K562 (cell line): ENCODE measurements at places on chromosomes 11 and 22. TPM values are rescaled to one million over a fixed set of nuclear protein-coding genes. Genes with fewer than 3 reads are reported as not detected.

DNA sequence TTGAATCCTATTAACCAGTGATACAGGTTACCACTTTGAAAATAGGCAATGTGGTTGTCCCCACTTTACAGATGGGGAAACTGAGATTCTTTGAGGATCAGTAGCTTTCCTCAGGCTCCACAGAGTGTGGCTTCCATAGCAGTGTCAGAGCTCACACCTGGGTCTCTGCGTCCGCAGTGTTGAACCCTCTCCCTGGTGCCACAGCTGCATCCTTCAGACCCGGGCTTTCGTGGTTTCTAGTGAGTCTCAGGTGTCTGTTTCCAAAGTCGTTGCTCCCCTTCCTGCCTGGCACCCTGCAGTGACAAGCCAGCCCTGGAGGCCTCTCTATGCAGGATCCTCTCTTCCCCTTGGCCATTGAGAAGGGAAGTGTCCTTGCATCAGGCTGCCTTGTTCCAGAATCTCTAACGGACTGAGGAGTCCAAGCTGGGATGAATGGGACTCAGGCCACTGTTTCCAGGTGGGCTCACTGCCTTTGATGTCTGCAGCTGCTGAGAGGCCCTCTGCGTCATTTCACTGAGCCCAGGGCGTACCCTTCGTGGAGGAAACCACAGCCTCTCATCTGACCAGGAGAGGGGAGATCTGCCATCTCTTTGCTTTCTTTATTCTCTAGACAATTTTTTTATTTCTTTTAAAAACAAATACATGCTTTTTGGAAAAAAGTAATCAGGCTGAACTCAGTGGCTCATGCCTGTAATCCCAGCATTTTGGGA, 48.4 kb upstream of the MICAL2 start:
- DNase-seq: no peak

DNA sequence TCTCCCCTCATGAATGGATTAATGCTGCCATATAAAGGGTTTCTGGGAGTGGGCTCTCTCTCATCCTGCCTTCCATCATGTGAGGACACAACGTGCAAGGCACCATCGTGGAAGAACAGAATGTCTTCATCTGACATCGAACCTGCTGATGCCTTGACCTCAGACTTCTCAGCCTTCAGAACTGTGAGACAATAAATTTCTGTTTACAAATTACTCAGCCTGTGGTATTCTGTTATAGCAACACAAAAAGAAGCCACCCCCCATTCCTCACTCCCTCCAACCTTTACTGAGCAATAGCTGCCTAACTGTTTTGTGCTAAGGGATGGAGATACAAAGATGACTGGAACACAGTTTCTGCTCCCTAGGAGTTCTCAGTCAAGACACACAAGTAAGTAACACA, 106.1 kb upstream of the PLET1 start:
- no peak for DNase-seq

DNA sequence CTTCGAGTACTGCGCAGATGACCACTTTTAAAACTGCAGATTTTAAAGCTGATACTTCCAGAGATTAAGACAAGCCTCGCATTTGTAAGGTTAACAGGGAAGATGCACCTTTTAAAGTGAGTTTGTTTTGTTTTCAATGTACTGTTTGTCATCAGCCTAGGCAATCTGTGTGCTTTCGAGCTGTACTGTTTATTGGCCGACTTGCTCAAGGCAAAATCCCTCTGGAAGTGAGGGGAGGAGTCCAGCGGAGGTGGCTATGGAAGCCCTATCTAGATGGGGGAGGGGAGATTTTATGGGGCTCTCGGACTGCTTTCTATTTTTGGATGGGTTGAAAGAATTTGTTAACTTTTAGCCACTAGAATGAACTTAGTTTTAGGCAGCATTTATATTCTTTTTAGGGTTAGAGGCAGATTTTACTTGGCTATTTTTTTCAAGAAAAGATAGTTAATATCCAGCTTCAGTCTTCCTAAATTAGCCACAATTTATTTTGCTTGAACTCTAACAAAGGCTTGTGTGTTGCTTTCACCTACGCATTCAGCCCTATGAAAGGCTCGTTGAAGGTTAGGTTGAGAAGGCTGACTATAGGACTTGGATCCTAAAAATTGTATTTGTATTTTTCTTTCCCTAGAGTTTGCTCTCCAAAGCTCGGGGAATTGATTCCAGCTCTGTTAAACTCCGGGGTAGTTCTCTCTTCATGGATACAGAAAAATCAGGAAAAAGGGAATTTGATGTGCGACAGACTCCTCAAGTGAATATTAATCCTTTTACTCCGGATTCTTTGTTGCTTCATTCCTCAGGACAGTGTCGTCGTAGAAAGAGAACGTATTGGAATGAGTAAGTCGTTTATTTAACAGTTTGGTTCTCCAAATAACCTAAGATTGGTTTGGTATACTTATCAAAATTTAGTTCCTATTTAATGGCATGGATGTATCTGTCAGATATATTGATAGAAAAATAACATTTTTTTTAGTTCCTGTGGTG, 2.1 kb downstream of the WEE1 start:
- DNase-seq: peak; percentile 73

DNA sequence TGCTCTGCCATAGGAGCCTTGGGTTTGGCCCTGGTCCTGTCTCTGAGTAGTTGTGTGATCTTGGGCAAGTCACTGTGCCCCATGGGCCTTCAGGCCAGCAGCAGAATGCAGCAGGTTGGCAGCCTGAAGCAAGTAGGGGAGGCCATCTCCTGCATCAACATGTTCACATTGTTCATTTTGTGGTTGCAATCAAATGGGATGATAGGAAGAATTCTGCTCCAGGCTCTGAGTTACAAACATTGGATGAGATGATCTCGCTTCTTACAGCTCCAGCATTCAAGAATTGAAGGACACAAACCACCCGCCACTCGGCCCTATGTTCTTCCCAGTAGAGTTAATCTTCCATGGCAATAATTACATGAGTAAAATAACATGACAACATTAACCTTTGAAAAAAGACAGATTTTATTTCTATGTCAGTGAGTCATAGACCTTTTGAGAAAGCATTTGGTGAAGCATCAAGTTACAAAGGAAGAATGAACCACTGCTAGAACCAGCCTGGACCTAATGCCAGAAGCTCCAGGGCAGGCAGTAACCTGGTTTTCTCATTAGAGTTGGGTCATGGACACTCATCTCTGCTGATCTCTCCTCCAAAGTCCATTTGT, 308.3 kb upstream of the NCAM1 start:
- no peak for DNase-seq

The CHCHD10 gene
- polyA plus RNA-seq: 159 and 170 TPM in 2 replicates

GRCh38 chr11:66880496-66881450, 23.9 kb downstream of the LRFN4 start:
- DNase-seq: no peak

- no peak for DNase-seq
Measured at GRCh38 chr22:35394011-35394312, 6.0 kb upstream of the MCM5 start.

GRCh38 chr11:17719938-17720795, 796 bp downstream of the MYOD1 start:
- no peak for DNase-seq

DNA sequence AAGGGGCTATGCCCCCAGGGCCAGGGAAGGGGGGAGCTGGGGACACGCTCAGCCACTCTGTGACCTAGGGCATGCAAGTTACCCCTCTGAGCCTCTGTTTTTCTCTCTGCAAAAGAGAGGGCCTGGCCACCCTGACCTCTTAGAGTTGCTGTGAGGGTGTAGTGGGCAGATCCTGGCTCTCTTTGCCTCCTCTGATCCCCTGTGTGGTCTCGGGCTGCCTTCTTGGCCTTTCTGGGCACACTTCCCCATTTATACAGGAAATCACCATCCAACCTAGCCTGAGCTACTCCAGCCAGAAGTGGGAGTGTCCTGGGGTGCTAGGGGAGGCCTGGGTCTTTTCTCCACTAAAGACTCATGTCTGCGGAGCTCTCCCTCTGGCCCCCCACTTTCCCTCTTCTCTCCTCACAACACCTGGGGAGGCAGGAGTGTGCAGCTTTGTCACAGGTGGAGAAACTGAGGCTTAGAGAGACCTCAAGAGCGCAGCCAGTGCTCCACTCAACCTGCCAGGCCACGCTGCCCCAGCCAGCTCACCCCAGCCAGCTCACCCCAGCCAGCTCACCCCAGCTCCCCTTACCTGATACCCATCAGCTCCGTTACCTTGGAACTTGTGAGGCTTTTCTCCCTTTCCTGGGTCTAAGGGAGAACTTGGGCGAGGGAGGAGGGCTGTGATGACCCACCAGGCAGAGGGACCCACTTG, 1.4 kb downstream of the AIFM3 start:
- DNase-seq: peak; percentile 54

The SLC7A4 gene
- not detected in 2 replicates for polyA plus RNA-seq

The FEN1 gene
- 132 and 136 TPM in 2 replicates for polyA plus RNA-seq
